ENCODE measurements at places on chromosomes 3 and 15.

- DNase-seq, result no peak
These were observed 14.6 kb upstream of the CORO2B start for GRCh38 chr15:68564173-68564572.

- DNase-seq, result no peak
These were observed 6.7 kb upstream of the SRP14 start for GRCh38 chr15:40045572-40046217.

GRCh38 chr15:48592221-48592731 is 53.2 kb downstream of the FBN1 start:
- DNase-seq, result no peak

DNA sequence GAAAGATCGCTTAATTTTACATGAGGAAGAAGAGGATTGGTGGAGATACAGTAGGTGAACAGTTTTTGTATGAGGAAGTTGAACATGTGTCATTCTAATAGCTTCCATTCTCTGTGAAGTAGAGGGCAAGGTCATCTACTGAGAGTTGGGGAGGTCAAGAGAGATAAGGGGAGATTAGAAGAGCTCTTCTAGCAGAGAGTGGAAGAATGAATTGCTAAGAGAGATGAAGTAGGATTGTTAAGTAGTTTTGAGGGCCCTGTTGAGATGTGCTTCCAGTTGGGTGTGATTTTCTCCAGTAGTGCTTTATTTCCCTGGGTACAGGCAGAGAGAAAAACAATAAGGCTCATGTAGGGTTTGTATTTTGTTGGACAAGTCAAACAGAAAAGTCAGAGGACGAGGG is 5.2 kb downstream of the OPA1 start:
- no peak for DNase-seq

- DNase-seq, result no peak
These were observed 20.0 kb upstream of the TMOD3 start for GRCh38 chr15:51809457-51809856.

DNA sequence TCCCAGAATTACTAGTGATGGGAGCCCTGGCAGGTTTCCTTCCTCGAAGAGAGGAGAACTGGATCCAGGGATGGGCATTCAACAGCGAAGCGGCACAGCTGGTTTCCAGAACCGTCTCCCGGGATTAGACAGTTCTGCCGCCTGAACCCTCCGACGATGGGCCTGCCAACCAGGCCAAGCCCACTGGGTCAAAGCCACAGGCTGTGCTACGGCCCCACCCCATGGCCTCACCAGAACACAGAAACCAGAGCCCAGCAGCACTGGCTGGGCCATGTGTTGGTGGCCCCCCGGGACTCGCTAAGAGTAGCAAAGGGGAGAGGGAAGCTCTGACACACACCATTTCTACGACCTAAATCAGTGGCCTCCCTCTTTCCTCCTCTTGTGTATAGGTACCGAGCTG is 2.2 kb downstream of the C15orf62 start:
- DNase-seq, result no peak

GRCh38 chr3:107524841-107525643 is 2.3 kb downstream of the BBX start:
- no peak for DNase-seq

- DNase-seq, result no peak
These were observed 129.7 kb upstream of the TPM1 start for GRCh38 chr15:62912808-62913207.

GRCh38 chr3:30894521-30895251 is at the start of gene GADL1:
Gene GADL1, minus strand, starts transcription at chr3:30894661. Its CDS starts 47 bp downstream, at chr3:30894614.
- no peak for DNase-seq

GRCh38 chr3:69330891-69331400 is 54.9 kb downstream of the FRMD4B start:
- DNase-seq, result no peak

- no peak for DNase-seq
These were observed 53.4 kb downstream of the LSM3 start for GRCh38 chr3:14231998-14232501.

GRCh38 chr3:32336113-32336498 is 55.5 kb upstream of the CMTM7 start:
- no peak for DNase-seq

DNA sequence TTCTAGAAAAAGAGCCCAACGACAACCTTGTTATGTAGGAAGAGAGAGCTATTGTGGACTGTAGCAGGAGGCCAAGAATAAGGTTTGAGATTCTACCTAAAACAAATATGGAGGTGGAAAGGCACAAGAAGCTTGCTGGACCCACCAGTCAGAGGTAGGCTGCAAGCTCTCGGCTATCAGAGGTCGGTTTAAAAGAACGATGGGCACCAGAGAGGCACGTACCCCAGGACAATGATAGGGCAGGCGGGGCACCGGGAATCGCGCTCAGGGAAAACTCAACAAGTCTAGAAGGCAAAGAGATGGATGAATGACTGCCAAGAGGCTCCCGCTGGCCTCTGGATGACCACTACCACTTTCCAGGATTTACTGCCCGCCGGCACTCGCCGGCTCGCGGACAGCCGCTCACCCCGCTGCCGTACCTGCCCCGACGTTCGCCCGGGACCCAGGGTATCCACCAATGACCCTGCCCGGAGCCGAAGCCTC is 1.1 kb downstream of the HDGFL3 start:
- DNase-seq, result no peak

DNA sequence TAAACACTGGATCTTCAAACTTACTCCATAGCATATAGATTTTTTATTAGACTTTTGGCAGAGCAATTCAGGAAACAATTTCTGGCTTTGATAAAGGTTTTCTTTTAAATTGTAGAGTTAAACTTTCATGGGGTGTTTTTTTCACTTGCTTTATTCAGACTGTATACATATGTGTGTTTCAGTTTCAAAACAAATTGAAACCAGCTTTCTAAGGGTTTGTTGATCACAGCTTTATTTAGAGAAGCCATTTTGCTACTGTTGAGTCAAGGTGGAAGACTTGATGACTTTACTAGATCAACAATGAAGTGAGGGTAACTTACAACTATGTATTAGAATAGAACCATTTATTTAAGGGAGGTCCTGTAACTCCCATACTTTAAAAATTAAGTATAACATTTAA is 6.2 kb downstream of the UBE2E1 start:
- no peak for DNase-seq

- DNase-seq, result no peak
These were observed 29.6 kb downstream of the GALK2 start for GRCh38 chr15:49199666-49200065.

GRCh38 chr3:70532806-70533205 is 220.4 kb upstream of the MDFIC2 start:
- no peak for DNase-seq

DNA sequence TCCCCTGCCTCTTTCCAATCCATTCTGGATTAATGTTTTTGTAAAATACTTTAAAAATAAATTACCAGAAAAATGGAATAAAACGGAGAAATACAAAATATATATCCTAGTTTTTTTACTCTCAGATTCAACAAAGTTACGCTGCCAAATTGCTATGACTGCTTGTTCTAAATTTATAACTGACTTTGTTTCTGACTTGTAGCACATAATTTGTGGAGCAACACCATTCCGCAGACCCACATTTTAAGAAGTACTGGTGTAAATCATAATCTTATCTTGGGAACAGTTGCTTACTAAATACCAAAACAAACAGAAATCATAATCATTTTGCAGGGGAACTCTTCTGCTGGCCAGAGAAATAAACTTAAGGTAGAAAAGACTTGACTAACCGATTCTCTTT is 339.4 kb upstream of the CBLB start:
- no peak for DNase-seq

- DNase-seq, result no peak
These were observed 326.2 kb downstream of the TUSC7 start for GRCh38 chr3:117035745-117036144.

GRCh38 chr3:197733042-197733441 is 3.7 kb downstream of the RUBCN start:
- DNase-seq, result no peak

DNA sequence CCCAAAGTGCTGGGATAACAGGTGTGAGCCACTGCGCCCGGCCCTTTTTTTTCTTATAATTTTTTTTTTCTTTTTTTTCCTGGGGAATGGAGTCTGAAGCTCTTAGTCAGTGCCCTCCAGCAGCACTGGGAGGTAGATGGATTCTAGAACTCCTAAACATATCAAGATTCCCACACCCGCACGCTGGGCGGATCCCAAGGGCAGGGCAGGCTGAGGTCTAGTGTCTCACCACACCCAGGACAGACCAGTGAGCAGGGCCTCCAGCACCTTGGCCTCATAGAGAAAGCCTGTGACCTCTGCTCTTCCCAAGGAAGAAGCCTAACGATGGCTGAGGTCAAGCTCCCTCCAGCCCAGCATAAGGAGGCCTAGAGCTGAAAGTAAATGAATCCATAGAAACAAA is 153.7 kb upstream of the MEF2A start:
- DNase-seq, result no peak

DNA sequence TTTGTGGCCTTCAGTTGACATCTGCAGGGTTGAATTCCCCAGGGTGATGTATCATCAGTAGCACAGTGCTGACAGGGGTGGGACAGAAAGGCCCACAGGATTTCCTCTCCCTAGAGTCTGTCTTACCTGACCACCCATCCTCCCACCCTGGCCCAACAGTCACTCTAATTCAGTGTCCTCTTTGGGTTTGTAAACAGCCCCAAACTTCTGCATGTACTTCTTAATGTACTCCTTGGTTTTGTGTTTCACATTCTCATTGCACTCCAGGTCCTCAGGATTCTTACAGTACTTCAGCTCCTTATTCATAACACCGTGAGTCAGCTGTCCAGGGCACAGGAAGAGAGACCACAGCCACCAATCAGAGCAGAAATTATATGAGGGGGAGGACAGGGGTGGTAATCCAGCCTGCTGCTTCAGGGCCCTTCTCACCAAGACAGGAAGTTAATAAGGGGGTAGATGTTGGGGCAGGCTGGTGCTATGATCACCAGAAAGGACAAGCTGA is 37.5 kb downstream of the NBEAL2 start:
- no peak for DNase-seq

GRCh38 chr3:56974247-56974930 is 86.1 kb upstream of the SPATA12 start:
- no peak for DNase-seq

GRCh38 chr3:127377801-127378655 is 90.2 kb upstream of the PRR20G start:
- no peak for DNase-seq

GRCh38 chr3:10434144-10434937 is 71.0 kb downstream of the ATP2B2 start:
- DNase-seq, result no peak

DNA sequence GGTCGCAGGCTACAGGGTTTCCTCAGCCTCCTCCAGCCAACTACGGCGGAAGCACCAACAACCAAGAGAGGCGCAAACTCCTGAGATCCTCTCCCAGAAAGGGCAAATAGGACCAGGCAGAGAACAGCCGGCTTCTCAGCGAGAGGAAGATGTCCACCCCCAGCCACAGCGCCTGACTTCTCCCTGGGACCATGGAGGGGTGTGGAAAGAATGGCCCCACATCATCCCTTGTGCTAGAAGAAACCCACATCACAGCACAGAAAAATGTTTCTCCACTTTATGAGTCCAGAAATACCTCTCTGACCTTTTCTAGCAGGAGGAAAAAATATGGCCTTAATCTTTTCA is 105.7 kb downstream of the XXYLT1 start:
- no peak for DNase-seq

DNA sequence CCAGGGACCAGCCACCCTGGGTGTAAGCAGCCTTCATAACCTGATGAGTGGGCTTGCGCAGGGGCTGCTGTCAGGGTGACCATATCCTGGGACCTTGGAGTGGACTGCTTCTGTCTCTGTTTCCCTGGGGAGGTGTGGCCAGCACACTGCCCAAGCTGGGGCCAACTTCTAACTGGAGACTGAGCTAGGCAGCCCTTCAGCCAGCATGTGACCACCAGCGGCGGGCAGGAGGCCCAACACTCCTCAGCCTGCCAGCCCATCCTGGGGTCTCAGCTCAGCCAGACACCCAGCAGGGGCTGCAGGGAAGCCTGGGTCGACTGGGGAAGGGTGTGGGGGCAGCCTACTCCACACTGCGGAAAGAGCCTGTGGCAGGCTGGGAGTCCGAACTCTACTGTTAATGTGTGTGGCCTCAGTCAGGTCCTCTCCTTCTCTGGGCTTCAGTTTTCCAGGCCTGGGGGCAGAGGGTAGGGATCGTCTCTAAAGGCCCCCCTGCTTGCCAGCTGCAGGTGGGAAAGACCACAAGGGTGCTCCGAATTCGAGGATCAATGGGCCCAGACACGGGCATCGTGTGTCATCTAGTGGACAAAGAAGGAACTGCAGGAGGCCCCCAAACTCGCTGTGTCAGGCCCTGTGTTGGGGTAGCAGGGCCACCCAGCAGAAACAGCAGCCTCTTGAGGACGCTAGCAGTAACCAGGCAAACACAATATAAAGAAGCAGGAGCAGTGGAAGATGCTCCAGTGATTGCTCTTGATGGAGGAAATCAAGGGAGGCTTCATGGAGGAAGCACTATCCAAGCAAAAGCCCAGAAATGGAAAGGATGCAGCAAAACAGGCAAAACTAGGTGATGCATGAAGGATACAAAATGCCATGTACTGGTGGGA is 2.0 kb upstream of the SEMA3G start:
- DNase-seq, result no peak

GRCh38 chr15:91889111-91889815 is 35.8 kb downstream of the SLCO3A1 start:
- no peak for DNase-seq

DNA sequence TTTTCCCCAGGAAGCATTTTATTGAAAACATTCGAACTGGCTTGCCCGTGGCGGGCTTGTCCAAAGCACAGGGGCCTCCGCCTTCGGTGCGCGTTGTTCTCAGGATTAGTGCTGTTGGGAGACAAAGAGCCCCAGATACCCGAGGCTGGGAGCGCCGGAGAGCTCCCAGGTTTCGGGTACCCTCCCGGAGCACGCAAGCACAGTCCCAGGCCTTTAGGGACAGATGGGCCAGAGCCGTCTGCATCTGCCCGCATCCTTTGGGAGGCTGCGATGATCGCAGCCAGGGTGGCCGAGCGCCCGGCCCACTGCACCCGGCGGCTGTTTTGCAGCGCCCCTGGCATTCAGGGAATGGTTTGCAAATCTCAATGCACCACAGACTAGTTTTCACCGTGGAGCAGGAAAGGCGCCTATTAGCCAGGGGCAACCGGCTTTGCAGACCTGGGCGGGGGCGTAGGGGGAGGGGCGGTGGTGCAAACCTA is 5.0 kb upstream of the FEZF2 start:
- no peak for DNase-seq

DNA sequence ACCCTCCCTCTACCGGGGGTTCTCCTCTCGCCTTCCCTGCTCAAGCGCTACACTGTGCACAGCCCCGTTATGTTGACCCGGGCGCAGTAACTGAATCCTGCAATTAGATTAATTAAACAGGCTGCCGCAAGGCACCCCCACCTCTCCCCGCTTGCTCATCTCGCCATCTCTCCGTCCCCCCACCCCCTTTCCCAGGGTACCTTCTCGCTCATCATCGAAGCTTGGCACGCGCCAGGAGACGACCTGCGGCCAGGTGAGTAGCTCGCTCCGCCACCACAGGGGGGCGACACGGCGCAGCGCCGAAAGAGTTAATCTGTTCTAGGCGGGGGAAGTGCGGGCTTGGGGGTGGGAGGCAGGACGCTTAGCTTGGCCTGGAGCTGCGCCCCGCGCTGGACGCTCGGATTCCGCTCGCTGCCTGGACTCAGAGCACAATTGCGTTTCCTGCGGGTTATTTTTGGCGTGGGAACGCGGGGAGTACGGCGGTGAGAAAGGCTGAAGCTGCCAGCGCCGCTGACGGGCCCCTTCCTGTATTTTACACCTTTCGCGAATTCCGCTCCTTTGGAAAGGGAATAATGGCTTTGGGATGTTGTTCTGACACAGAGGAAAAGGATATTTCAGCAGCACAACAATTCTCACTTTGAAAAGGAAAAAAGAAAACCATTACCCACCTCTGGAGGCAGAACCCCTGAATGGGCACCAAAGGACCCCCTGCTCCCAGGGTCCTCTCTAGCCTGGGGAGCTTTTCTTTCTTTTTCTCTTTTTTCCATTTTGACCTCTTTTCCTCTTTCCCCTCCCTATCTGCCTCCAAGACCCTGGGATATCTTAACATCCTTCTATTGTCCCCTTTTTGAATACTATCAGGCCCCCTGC is 1.5 kb downstream of the DLL4 start:
- DNase-seq, result no peak

Data from NCI-H187 treated with DMSO at 0.1 percent for 48 hours (cell line).